ENCODE measurements at places on chromosomes 4 and X.

- no peak for DNase-seq
Observed at GRCh38 chrX:109747681-109748080, 14.6 kb upstream of the ACSL4 start.

DNA sequence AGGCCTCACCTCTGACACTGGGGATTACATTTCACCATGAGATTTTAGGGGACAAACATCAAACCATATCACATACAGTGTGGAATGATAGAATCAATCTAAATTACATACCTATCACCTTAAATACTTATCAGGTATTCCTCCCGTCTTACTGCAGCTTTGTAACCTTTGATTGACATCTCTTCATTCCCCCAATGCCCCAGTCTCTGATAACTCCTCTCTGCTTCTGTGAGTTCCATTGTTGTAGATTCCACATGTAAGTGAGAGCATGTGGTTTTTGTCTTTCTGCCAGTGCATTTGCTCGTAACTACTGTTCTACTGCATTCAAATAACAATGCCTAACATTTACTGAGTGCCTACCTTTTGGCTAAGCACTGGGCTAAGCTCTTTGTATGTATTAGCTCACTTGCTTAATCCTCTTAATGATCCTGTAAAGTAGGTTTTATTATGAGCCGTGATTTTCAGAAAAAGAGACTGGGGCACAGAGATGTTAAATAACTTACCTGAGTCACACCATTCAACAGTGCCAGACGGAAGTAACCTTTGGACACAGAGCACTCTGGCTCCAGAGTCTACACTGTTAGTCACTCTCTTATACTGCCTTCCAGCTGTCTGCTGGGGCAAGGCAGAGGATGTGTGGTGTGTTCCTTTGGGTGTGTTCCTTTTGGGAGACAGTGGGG lies 63.7 kb upstream of the ESX1 start:
- DNase-seq = no peak

- DNase-seq = no peak
Observed at GRCh38 chr4:102687373-102687981, 73.3 kb downstream of the MANBA start.

GRCh38 chrX:10079231-10079630 lies 77.5 kb upstream of the CLCN4 start:
- no peak for DNase-seq

GRCh38 chr4:172978848-172979247 lies 189.8 kb upstream of the GALNT7 start:
- DNase-seq = no peak

DNA sequence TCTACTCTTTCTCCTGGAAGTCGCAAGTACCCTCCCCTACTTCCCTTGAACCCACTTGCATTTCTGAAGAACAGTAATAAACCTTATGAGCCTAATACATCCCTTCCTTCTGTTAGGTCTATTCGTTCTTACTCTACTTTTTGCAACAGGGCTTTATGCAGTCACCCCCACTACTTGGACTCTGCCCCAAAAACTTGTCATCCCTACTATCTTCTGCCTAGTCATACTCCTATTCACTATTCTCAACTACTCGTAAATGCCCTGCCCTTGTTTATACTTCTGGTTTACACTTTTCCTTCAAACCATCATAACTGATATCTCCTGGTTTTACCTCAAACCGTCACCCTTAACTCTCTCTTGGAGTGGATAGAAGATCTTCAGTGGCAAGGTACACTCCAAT lies 55.2 kb upstream of the SLIT2 start:
- DNase-seq = no peak

- DNase-seq = no peak
Observed at GRCh38 chr4:146857298-146857697, 88.4 kb downstream of the TTC29 start.
